Esophagus mucosa (tissue), 1 donor: ENCODE measurements at places on chromosomes 2 and 18.

- no peak for ATAC-seq
Measured at GRCh38 chr2:42853549-42854206, 61.3 kb upstream of the HAAO start.

- ATAC-seq, result no peak
Measured at GRCh38 chr2:233639860-233640259, 3.6 kb downstream of the UGT1A10 start.

- no peak for ATAC-seq
Measured at GRCh38 chr2:59529726-59530125, 1023.7 kb downstream of the BCL11A start.

- no peak for ATAC-seq
Measured at GRCh38 chr2:127608061-127609030, 37.6 kb upstream of the GPR17 start.

GRCh38 chr2:188897096-188897495 lies 77.1 kb upstream of the COL3A1 start:
- no peak for ATAC-seq
